ENCODE measurements at places on chromosomes 2 and 18.
A peak's percentile ranks its signal among the peaks of the same experiment; 100 is the strongest.

GRCh38 chr2:238098901-238099713 lies 1.0 kb upstream of the ESPNL start:
- DNase-seq, result no peak

GRCh38 chr18:34115409-34116081 lies 109.2 kb downstream of the NOL4 start:
- DNase-seq, result no peak

GRCh38 chr2:139353874-139354273 lies 573.7 kb upstream of the NXPH2 start:
- no peak for DNase-seq

- no peak for DNase-seq
These were observed 26.2 kb downstream of the UNC50 start for GRCh38 chr2:98634406-98635092.

DNA sequence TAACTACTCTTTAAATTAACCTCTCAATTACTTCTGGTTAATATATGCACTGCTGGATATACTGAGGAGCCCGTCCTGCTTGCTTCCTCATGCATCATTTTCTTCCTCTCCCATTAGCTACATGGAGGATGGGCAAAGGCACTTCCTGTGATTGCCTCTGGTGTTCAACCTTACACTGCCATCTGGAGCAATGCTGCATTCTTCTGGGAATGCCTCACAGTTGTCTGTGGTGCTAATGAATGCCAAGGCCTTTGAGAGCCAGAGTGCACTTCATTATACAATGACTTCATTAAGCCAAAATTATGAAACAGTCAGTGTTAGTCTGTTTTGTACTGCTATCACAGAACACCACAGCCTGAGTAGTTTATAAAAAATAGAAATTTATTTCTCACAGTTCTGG lies 134.8 kb upstream of the DOCK10 start:
- no peak for DNase-seq

- DNase-seq, result no peak
These were observed 231.1 kb downstream of the SETBP1 start for GRCh38 chr18:44911773-44912172.

DNA sequence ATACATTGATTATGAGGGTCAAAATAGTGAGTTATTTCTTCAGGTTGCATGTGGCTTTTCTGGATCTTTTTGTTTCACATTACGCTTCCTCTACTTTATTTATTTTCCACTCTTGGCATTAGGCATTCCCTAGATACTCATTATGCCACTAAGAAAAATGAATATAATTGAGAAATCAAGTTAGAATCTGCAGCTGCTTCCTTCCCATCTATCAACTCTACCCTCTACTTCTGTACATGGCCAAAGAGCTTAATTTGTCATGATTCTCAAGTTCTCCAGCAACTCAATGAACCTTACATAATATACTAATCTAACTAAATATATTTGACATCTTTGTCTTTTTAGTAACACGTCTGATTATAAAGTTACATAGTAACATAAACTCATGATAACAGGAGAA lies 598.1 kb upstream of the LRRTM4 start:
- no peak for DNase-seq

- DNase-seq, result no peak
These were observed 2.1 kb downstream of the HADHB start for GRCh38 chr2:26246818-26247217.

GRCh38 chr2:20552847-20553246 lies 98.1 kb downstream of the HS1BP3 start:
- DNase-seq, result no peak

- DNase-seq, result no peak
These were observed 18.0 kb upstream of the ARHGAP28 start for GRCh38 chr18:6711467-6711866.

GRCh38 chr2:109519513-109519912 lies 94.3 kb downstream of the SEPTIN10 start:
- no peak for DNase-seq

- no peak for DNase-seq
These were observed 707.8 kb downstream of the DSC3 start for GRCh38 chr18:30334781-30335180.

- no peak for DNase-seq
These were observed 23.0 kb upstream of the MRO start for GRCh38 chr18:50842846-50843245.

GRCh38 chr2:134327367-134327766 lies 73.5 kb downstream of the MGAT5 start:
- no peak for DNase-seq

DNA sequence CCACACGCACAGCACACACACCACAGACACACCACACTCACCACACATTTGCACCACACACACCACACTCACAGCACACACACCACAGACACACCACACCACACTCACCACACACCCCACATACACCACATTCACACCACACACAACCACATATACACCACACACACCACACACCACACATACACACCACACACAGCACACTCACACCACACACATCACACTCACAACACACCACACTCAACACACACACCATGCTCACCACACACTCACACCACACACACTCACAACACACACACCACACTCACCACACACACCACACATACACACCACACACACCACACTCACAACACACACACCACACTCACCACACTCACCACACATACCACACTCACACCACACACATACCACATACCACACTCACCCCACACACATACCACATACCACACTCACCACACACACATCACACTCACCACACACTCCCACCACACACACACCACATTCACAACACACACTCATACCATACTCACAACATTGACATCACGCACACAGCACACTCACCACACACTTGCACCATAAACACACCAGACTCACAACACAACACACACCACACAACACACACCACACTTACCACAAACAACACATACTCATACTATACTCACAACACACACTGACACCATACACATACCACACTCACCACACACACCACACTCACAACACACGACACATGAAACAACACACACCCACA lies 60.0 kb downstream of the SDC1 start:
- no peak for DNase-seq

DNA sequence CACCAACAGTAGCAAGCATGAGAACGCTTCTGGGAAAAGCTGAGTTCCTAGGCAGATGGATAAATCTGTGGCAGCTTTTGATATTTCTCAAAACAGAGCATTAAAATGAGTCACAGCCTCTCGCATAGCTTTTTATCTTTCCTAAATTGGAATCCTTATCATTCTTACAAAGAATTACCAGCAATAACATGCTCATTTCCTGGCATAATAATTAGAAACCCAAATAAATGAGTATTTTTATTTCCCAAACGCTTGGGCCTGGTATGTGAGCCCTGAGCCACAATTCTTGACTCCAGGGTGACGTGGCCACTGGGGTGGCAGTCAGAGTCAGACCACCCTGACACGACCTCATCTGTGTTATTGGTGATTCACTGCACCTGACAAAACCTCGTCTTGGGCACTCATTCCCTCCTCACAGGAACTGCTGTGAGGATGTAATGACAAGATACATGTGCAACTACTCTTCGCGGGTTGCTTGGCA lies 210.7 kb downstream of the ARL4C start:
- DNase-seq, result no peak

DNA sequence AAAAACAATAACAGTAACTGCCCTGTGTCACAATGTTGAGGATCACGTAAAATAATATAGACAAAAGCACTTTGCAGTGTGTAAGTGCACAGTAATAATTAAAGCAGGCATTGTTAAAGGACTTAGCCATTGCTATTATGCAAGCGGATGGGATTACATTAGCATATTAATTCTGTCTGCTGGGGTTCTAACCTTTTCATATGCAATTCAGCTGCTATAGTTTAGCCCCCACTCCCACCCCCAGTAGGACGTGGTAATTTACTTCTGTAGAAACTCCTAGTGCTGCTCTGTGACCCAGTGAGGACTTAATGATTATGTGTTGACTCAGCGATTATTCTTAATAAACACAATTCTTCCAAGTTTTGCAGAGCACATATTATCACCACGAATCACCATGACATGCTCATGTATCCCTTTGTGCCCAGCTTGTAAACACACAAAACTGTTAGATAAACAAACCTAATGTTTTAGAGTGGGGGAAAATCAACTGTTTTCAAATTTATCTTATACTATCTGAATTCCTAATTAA lies 5.1 kb upstream of the ADAM23 start:
- DNase-seq, result no peak

DNA sequence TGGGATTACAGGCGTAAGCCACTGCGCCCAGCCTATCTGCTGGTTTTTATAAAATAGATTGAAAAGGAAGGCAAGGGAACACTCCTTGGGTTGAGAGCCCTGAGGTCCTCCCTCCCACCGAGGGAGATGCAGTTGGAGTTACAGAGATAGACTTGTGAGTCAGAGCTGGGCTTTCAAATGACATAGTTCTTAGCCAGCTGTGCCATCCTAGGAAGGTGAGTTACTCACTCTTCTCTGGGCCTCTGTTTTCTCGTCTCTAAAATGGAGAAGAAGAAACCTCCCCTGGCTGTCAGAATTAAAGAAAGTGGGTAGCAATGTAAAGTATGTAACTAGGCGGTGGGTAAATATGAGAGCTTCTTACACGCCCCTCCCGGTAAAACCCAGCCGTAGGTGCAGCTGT lies 2.4 kb downstream of the LRRFIP1 start:
- DNase-seq, result no peak

DNA sequence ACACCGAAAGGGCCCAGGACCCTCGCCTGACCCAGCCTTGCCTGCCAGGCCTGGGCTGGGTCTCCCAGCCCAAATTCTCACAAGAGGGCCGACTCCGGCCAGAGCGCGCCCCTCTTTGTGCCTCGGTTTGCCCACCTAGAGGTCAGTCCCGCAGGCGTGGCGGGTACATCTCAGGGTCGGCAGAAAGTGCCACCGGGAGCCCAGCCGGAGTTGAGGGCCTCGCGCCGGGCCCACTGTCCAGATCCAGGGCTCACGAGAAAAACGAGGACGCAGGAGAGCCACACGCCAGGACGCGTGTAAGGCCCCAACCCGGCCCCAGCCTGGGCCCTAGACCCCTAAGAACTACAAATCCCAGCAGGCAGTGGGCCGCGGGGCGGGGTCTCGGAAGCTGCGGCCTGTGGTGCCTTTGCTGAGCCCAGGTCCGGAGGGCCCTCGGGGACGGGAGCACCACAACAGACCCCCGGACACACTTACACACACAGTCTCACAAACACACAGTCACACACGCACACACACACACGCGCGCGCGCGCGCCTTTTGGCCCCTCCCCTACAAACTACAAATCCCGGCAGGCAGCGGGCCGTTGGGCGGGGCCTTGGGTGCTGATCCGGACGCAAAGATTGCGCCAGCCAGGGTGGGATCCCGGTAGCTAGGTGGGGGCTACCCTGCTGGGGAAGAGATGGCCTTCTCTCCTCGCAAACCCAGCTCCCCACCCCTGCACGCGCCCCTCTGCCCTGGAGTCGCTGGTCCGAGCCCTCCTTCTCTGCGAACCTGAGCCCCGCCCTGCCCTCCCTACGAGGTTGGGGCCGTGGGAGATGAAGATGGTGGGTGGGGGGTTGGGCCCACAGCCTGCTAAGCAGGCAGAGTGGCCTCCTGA lies at the start of gene SH2D6:
SH2D6 (plus strand) TSS at position 583 of the 877 bp plus-strand sequence. CDS start 10,752 bp downstream, outside the sequence.
- peak; percentile 31 for DNase-seq

GRCh38 chr2:85433511-85434089 lies 15.1 kb downstream of the SH2D6 start:
- no peak for DNase-seq

DNA sequence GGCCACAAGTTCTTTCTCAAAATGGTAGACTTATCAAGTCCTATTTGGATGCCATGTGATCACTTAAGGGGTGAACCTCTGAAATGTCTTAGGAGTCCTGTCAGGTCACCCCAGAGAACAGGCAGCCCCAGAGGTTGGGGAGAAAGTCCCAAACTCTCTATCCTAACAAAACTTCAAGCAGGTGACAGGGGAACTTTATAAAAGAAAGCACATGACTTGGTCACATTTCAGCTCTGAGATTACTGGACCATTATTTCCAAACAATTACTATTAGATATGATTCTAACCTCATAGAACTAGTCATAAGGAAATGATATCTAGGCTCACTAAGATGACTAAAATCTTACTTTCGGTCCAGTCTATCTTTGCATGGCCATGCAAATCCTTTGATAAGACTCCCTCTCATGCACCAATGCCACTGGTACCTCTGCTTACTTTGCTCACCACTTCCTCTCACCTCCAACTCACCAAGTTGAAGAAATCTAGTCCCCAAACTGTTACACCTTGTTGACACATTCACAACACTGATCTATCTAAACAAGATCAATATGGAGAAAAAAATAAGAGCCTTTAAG lies 107.0 kb downstream of the GALNT14 start:
- DNase-seq, result no peak

GRCh38 chr2:70124983-70125480 lies 37.8 kb downstream of the PCBP1 start:
- no peak for DNase-seq

DNA sequence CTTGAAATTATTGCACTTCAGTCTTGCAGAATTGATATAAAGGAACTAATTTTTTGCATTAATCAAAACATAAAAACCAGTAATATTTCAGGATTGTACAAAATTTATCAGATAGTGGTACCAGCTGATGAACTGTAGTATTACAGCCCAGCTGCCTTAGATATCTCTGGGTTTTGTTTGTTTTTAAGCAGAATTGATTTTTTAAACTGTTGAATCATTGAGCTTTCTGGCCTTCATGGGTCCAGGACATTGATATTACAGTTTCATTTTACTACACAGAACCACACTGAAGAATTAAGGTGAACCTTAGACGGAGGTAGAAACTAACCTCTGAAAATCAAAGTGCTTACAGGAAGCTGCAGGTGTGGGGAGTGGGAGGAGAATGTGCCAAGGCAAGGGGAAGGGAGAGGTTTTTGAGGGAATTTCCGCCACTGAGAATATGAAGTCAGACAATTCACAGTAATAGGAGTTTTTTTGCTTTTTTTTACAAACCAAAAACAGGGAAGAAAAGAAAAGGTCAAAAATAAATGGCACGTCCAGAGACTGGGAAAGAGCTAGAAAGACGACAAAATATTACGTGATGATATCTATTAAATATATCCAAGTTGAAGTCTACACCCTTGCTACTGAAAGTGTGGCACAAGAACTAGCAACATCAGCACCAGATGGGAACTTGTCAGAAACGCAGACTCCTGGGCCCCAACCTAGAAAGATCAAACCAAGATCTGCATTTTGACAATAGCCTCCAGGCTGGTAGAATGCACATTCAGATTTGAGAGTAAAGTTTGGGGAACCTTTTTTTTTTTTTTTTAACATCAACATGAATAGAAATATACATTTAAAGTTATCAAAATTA lies 40.8 kb upstream of the SPAG16 start:
- no peak for DNase-seq

DNA sequence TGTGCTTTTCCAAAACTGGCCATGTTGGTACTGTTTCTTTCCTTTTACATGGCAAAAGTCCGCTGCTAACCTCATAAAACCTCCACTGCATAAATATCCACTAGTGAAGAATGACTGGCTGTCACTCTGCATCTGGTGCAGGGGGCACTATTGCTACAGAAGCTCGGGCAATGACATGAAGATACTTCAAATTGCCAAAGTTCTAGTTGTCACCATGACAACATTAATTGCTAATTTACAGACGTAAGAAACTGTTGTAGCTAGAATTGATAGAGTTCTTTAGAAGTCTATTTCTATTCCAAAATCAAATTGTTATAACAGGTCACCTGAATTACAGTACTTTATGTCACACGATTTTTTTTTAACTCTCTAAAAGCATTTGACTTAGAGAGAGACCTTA lies 845 bp downstream of the CFAP210 start:
- no peak for DNase-seq

GRCh38 chr2:58479535-58480140 lies 238.5 kb upstream of the FANCL start:
- no peak for DNase-seq

- no peak for DNase-seq
These were observed 1.7 kb upstream of the CNDP1 start for GRCh38 chr18:74532511-74533025.

Measured in cortex of kidney (tissue), 1 donor.